HFF-Myc (cell line): ENCODE measurements at places on chromosomes 4 and X.

- DNase-seq: no peak
Observed at GRCh38 chrX:103343105-103343504, 13.1 kb downstream of the TCEAL7 start.

DNA sequence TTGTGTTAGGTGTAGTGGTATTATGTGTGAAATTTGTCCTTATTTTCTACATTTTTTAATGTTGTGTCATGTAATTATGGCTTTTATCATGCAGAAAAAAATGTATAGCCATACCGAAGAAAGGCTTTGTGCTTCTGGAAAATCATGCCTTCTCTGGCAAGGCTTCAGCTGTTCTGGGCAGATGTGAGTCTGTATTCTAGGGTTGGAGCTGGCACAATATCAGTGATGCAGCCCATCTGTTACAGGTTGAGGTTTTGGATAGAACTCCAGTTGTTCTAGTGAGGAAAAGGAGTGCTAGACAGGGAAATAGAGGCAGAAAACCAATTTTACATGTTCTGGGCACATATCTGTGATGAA is 44.8 kb upstream of the PRSS12 start:
- DNase-seq: no peak

GRCh38 chrX:147779173-147779572 is 132.5 kb upstream of the FMR1 start:
- no peak for DNase-seq

DNA sequence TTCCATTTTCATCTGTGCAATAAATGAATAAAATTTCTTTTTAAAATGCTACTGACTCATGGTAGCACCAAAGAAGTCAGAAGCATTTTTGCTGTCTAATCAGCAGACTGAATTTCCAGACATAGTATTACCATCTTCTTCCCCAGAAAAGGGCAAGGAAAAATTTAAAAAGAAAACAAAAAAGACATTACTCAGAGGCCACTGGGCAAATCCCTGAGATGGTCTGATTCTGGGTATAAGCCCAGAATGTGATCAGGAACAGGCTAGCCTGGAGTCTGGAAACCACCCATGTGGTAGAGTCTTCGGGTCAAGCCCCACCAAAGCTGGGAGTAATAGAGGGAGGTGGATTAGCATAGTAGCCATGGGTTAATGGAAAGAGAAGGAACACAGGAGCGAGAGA is 342.8 kb downstream of the FBXW7 start:
- DNase-seq: no peak

DNA sequence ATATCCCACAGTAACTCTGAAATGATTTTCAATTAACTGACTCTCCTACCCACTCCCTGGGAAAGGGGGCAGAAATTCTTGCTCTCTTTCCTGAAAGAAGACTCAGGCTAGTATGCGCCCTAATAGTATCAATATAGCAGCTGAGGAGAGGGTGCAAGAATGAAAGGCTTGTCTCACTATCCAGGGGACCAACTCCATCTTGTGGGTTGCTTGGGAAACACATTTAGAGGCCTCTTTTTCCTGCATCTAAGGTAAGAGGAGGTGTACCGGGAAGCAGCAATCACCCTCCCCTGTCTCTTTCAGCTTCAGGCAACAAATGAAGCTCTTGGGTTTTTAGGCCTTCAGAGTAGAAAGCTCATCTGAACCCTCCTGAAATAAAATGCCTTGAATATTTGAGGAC is 11.3 kb downstream of the TMEM255A start:
- DNase-seq: no peak
